ENCODE measurements at places on chromosomes 6 and 20.
A peak's percentile ranks its signal among the peaks of the same experiment; 100 is the strongest.

DNA sequence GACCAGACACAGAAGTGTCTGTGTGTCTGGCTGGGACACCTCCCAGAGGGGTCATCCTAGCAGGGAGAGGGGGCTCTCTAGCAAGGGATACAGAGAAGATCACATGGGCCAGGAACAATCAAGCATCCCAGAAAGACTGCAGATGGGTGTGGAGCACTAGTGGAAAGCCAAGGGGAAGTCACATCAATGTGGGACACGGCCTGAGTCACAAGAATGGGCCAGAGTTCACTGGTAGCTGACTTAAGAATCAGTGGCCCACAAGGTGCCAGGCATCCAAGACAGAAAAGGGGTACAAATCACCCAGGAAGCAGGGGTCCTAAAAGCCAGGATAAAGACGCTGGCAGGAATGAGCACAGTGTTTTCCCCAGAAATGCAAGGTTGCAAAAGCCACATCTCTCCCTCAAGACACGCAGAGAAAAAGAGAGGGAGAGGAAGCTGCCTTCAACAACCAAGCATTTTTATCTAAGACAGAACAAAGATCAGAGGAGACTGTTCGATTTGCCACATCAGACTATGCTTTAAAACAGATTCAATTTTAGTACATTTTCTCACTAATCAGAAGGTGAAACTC lies 113.6 kb upstream of the DST start:
- DNase-seq: no peak

- peak; percentile 45 for DNase-seq
Observed at GRCh38 chr20:3887876-3888620, 1.1 kb upstream of the PANK2 start.

GRCh38 chr6:36592221-36592655 lies 1.9 kb upstream of the SRSF3 start:
- DNase-seq: no peak

- peak; percentile 76 for DNase-seq
Observed at GRCh38 chr6:145561095-145562072, 173.9 kb downstream of the EPM2A start.

GRCh38 chr6:36072681-36073080 lies 45.1 kb downstream of the MAPK14 start:
- no peak for DNase-seq

DNA sequence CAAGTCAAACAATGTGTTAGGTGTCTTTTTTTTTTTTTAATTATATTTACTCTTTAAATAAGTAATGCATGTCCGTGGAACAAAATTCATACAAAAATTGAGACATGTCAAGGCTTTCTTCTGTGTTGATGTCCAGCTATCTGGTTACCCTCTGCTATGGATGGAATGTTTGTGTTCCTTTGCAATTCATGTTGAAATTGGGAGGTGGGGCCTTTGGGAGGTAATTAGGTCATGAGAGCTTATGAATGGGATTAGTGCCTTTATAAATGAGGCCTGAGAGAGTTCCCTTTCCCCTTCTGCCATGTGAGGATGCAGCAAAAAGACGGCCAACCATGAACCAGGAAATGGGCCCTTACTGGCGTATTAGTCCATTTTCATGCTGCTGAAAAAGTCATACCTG lies 83.1 kb upstream of the KCNG1 start:
- no peak for DNase-seq

GRCh38 chr20:48261398-48261910 lies 476.2 kb upstream of the SULF2 start:
- DNase-seq: no peak
